Cortex of kidney (tissue), 1 donor: ENCODE measurements at places on chromosomes 1 and 21.

DNA sequence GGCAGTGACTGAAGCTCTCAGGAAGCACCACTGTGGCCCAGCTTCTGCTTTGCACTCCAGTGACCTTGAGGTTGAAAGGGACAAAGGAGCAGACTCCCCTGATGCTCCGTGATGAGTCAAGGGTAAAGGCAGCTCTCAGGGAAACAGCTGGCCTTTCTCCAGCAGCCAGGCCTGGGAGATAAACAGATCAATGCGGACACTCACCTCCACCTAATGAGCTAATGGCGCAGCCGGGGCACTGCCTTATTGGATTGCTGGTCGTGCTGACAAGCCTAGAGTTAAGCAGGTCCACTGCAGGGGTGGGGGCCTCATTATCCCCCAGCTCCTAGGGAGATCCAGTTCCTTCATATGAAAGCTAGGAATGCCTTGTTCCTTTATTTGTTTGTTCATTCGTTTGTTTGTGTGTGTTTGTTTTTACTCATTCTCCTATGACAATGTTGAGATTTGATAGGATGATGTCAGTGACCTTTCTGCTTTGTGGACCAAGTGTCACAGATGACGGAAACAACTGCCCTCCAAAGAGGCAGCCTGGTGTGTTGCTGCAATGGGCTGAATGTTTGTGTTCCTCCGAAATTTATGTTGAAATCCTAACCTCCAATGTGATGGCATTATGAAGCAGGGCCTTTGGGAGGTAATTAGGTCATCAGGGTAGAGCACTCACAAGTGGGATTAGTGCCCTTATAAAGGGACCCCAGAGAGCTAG, 141.4 kb upstream of the BEND5 start:
- DNase-seq = no peak

DNA sequence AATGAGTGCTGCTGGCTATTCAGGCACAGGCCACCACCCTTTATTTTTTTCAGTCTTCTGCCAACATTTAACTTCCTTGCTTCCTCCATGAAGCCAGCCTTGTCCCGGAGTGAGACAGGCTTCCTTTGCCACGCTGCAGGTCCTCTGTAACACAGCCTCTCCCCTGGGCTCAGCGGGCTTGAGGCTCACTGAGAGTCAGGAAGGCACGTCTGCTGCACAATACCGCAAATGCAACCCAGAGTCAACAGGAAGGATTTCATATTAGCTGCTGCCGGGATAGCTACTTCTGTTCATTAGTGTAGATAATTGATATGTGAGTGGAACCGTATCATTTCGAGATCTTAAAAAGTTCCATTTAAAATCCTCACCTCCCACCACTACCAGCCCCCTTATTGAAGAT, 22.5 kb downstream of the MYOG start:
- DNase-seq = no peak

DNA sequence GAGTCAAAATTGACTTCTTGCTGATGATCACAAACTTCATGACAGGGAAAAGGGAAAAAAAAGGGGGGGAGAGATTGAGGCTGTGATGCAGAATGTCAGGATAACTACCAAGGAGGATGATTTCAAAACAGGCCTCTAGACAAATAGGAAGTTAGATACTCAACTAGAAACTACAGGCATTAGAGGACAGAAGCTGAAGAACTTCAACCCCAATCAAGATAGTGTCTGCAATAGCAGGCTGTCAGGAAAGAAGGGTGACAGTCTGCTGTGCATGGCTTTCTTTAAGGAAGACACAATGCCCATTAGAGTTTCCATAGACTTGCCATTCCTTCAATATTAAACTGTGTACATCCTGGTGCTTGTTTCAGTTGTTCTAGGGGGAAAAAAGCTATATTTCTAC, 257.2 kb downstream of the TTLL7 start:
- no peak for DNase-seq

DNA sequence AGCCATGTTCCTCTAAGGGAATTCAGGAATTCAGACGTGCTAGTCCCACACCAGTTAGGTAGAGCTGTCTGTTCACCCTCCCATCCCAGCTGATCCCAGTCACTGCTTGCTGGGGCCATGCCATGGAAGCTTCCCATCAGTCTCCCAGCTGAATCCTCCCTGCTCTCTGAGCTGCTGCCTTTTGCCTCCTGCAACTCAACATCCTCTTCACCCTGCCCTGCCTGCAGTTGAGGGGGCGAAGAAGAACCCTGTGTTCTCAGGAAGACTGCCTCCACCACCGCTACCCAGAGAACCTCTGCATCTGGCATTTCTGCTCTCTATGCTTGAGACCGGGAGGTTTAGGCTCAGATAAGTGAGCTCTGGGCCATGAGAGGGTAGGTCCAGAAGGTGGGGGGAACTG, 16.2 kb downstream of the CDCA8 start:
- no peak for DNase-seq

- no peak for DNase-seq
These were observed 21.1 kb upstream of the GPR88 start for GRCh38 chr1:100516857-100517256.

DNA sequence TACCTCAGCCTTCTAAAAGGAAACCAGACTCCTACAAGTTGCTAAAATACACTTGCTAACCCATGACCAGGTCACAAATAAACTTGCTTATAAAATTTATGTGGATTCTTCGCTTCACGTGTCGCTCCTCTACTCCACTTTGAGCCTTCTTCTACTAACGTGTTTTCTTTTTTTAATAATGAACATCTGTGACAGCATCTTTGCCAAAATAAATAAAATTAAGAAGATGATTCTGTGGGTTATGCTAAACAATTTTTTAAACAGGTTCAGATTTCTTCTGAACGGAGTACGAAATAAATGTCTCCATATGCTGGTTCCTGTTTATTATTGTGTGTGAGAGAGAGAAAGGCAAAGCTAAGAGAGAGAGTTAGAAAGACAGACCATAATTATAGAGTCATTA, 735.8 kb downstream of the LTN1 start:
- no peak for DNase-seq

GRCh38 chr21:37220981-37221664, 46.0 kb downstream of the VPS26C start:
- no peak for DNase-seq

DNA sequence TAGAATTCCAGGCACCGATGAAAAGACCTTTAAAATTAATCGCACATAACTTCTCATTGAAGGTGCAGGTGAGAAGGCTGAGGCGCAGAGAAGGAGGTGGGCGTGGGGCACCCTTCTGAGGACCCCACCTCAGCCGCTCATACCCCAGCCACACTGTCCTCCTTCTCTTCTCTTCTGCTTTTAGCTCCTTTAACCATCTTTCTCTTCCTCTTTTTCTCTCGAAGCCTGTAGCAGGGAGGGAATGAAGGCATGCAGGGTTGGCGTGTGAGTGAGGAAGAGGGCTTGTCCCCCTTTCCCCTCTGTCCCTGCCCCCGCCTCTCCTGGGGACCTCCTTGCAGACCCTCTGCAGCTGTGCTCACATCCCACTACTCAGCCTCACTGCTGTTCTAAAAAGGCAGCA, 57.8 kb upstream of the CACNA1E start:
- DNase-seq = no peak

- no peak for DNase-seq
These were observed 6.3 kb downstream of the ARF1 start for GRCh38 chr1:228088586-228089498.

- no peak for DNase-seq
These were observed 298.8 kb downstream of the KIF26B start for GRCh38 chr1:245453541-245453940.

GRCh38 chr1:209398313-209398991, 185.1 kb upstream of the CAMK1G start:
- DNase-seq = no peak

- no peak for DNase-seq
These were observed 6.9 kb downstream of the PINK1 start for GRCh38 chr1:20640183-20640597.

DNA sequence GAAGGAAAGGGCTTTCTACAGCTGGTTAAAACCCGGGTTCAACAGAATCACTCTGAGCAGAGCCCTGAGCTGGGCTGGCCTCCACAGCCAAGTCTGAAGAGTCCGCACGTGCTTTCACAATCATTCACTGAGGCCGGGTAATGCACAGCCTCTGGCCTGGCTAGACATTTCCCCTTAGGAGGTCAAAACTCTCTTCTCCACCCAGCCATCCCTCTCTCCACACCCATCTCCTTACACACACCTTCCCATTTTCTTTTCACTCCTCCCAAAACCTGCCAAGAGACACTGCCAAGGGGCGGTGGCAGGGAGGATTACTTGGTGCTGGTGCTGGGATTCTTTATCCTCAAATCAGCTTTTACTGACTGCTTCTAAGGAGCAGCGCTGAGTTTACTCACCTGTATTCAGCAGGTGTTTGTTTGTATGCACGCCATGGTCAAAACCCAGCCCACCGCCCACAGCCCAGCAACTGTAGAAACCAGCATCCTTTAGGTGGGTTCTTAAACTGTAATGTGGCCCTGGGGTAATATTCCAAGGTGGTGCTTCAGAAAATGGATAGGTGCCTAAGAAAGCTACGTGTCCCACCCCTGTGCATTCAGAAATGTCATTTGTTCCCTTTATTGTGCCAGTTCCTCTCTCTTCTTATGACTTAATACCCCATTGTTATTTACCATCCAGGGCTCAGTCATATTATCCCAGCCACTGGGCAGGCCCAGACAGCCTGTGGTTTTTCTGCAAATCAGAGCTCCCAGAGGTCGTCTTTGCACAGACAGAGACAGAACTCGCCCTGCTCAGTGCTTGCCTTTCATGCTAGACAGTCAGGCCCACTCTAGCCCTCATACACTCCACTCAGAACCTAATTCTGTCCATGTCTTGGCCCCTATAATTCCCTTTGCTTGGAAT, 80.2 kb downstream of the ADSS2 start:
- no peak for DNase-seq

GRCh38 chr1:66468722-66469121, 65.2 kb upstream of the SGIP1 start:
- no peak for DNase-seq

GRCh38 chr1:180816132-180816531, 96.6 kb upstream of the KIAA1614 start:
- DNase-seq = no peak

DNA sequence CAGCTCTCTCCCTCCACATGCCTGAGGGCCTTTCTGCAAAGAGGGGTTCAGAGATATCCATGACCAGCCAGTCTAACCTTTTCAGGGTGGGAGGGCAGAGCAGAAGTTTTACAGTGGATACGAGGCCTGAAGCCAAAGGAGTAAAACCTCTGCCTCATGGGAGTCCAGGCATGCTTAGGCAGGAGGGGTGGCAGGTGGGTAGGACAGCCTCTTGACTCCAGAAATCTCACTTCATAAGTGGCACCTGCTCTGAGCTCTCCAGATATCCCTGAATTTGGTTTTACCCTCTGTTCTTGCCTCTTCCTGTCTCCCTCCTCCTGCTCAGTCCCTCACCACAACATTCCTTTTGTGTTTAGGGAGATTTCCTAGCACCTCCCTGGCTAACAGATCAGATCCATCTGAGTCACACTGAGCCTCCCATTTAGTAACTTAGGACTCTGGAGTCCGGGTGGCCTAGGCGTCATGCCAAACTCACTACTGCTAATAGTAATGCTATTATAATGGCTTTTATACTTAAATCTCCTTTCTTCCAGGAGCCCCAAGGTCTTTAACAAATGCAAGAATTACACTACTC, 201.0 kb downstream of the HS2ST1 start:
- DNase-seq = no peak

- DNase-seq = no peak
These were observed 123.2 kb downstream of the PTPRC start for GRCh38 chr1:198761859-198762616.

DNA sequence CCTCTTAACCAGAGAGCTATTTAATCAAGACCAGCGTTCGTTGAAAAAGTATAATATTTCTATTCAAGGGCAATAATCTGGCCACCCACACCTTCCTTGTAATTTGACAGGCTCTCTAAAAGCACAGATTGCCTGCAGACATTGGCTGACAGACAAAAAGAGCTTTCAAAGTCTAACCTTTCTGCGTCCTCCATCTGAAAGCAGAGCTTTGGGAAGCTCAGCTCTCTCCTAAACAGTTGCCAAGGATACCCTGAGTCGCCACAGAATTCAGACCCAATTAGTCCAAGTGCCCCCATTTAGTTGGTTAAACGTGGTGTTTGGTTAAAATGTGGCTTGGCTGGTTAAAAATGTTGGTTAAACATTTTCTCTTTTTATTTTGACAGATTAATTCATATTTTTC, 33.7 kb upstream of the PLA2G2C start:
- DNase-seq = no peak

DNA sequence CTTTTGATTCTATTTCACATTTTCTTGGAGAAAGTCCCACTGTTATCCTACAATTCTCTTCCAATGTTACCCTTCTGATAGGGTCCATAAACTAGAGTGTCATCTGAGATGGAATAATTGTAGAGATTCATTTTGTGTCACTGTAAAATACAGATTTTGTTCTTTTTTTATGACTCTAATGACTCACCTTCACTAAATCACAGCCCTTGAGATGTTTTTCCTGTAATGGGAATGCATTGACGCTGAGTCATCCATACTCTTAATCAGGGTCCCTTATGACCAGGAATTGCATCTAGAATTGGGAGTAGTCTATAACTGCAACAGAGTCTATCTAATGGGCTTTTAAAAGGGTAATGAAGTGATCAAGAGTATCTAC, 315.5 kb downstream of the TGFB2 start:
- no peak for DNase-seq

GRCh38 chr21:27326301-27326700, 359.4 kb upstream of the ADAMTS5 start:
- DNase-seq = no peak

DNA sequence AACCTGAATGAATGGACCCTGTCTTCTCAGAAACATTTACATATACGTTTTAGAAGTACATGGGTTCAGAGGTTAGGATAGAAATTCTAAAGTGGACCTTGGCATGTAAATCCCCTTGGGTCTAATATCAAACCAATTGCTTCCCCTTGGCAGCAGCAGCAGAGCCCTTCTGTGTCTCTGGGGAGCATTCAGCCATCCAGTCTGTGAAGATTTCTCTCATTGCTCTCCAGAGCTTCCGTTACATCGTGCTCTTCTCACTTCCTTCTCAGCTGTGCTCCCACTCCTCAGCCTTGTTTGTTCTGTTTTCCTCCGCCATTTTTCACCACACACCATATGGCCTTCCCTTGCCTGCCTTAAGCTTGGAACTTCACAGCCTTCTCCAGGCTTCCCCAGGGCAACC, 61.5 kb upstream of the ATP1B1 start:
- no peak for DNase-seq

DNA sequence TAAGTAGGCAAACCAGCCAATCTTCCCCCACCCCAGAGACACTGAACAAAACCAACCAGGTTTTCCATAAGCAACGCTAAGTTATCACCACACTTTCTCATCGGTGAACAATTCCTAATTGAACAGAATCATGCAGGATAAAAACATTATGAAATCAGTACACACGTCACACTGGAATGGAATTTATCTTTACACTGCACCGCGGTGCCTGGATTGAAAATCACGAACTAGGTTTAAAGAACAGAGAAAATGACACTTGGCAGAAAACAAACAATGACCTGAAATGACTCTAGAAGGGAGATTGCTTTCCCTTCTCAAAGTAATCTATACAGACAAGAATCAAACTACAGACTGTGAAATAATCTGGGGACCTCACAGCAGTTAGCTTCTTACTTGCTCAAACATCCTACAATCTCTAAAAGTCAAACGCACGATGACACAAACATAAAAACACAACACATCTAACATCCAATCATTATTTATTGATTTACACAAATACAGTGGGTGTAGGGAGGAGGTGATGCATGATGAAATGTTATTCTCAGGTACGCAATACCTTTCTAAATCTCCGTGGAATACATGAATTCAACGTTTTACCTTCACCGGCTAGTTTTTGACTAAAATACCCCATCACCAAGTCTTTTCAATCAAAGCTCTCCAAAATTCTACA, 1.9 kb downstream of the EIF4G3 start:
- no peak for DNase-seq

- no peak for DNase-seq
These were observed 392.6 kb downstream of the NTNG1 start for GRCh38 chr1:107533436-107533835.

GRCh38 chr1:158121604-158122254, 59.0 kb upstream of the CD1D start:
- no peak for DNase-seq
